Uterus (tissue), 4 donors: ENCODE measurements at places on chromosomes 16 and 17. TPM values are rescaled to one million over a fixed set of nuclear protein-coding genes. Genes with fewer than 3 reads are reported as not detected.

The GPR139 gene
- not detected for total RNA-seq

The CA7 gene
- total RNA-seq, result not detected

The TGFB1I1 gene
- total RNA-seq, result 135 TPM

DNA sequence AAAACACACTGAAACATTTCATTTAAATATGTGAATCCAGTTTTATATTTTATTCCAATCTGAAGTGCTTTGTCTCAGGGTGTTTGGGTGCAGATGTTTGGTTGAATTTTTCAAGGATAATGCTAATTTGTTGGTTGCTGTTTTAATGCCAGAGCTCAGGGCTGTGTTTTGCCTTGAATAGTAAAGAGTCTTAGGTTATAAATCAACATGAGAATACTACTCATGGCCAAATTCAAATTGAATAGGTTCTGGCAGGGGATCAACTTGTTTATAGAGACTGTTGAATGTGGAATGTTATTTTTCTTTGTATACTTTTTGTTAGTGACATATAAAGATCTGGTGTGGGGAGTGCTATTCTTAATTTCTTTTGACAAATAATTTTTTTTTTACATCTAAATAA lies 18.8 kb downstream of the TOM1L1 start:
- DNase-seq, result no peak

DNA sequence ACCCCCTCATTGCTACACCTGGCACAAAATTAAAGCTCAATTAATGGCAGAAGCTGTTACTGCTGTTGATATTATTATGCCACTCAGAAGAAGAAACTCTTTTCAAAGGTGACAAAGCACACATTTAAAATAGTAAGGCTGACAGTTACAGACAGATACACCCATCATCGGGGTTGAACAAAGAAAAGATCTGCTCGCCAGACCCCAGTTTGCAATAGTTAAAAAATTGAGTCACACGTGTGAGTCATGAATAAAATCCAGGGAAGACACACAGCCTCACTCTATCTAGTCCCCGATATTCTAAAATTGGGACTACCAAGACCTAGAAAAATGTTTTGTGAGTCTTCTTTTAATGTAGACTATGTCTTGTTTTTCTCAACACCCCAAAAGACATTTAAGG lies 330.0 kb upstream of the SOX9 start:
- no peak for DNase-seq

- no peak for DNase-seq
Measured at GRCh38 chr17:31824766-31825360, 34.2 kb downstream of the COPRS start.

GRCh38 chr17:11880714-11881113 lies 116.6 kb downstream of the ZNF18 start:
- no peak for DNase-seq

DNA sequence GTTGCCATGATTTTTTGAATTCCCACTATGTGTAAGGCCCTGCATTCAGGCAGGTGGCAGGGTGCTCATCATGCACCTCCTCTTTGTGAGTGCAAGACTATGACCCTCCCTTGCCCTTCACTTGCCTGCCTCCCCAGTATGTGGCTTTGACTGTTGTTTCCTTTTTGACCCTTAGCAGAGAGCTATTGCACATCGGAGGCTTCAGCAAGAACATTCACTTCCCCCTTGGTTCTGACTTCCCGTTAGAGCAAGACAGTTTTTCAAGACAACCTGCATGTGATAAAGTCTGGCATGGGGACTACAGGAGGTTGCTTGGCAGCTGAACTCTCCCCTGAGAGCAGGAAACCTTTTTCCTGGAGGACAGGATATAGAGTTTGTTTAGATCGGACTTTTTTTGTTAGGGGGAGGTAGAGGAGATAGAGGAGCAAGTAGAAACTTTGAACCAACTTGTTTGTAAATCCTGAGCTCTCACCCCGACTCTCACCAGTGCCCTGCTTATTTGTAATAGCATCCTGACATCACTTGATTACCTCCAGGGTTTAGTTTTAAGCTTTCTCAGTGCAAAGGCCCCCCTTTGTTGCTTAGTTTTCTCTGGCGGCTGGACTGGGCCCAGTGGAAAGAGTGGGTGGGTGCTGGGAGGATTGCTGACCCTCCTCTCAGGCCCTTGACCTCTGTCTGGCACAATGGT lies 34.3 kb downstream of the LIMD2 start:
- no peak for DNase-seq

- no peak for DNase-seq
Measured at GRCh38 chr17:55269894-55270293, 5.1 kb downstream of the HLF start.
